ENCODE measurements at places on chromosomes 12 and 14.
A peak's percentile ranks its signal among the peaks of the same experiment; 100 is the strongest.

- DNase-seq = peak; percentile 42
Observed at GRCh38 chr14:92945959-92946846, 23.3 kb downstream of the CHGA start.

GRCh38 chr12:68326716-68327115 is 5.4 kb downstream of the MDM1 start:
- no peak for DNase-seq

GRCh38 chr12:62135553-62136200 is 124.5 kb upstream of the USP15 start:
- no peak for DNase-seq

- no peak for DNase-seq
Observed at GRCh38 chr12:62247281-62248045, 12.7 kb upstream of the USP15 start.

DNA sequence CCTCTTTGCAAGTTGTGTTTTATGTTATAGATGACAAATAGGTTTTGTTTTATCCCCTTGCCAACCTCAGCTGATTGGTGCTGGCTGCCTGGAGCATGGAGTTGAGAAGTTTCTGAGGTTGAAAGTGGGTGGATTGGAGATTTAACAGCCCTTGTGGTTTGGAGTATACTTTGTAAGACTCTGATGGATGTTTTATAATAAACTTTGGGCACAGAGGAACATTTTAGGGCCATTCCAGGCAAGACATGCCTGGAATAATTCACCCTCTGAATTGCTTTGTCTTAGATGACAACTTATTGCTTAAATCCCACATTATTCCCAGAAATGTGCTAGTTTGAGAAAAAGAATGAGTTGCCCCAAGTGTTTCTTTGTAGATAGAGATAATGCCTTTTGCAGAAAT is 158.9 kb downstream of the SLC5A8 start:
- no peak for DNase-seq

- DNase-seq = peak; percentile 11
Observed at GRCh38 chr12:47652521-47653234, 53.2 kb downstream of the RPAP3 start.

DNA sequence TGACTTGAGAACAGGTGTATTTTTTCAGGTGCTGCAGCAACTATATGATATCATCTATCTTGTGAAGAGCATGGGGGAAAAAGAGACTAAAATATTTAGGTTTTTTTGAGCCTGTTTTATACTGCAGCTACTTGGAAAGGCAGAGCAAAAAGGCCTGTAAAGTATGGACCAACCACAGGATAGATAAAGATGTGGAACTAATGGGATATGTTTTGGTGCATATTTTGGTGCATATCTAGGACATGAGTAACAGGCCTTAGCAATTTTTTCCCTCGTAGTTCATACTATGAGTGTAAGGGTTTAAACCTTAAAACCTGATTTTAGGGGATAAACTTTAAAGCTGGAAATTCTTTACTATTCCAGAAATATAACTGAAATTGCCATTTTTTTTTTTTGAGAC is 6.0 kb upstream of the GTSF1 start:
- DNase-seq = no peak

GRCh38 chr14:104388011-104388521 is 191.5 kb upstream of the C14orf180 start:
- DNase-seq = no peak

DNA sequence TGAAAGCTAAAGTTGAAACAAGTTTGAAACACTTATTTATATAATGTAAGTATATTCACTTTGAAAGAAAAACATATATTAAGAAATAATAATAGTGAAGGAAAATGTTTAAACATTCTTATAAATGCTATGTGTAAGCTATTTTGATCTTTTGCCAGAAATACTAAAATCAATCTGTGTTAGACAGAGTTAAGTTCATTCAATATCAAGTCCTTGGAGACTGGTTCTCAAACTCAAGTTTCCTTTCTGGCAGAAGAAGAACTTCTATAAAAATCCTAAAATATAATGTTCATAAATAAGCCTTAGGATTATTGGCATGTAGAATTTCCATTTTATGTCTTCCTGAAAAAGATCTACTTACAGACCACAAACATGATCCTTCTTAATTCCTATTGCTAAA is 45.3 kb downstream of the TAOK3 start:
- DNase-seq = no peak

Data from HuH-7.5 (cell line).